ELR (cell line): ENCODE measurements at places on chromosomes 12 and 14.
A peak's percentile ranks its signal among the peaks of the same experiment; 100 is the strongest.

GRCh38 chr12:116408489-116409250, 131.2 kb upstream of the MED13L start:
- no peak for DNase-seq

DNA sequence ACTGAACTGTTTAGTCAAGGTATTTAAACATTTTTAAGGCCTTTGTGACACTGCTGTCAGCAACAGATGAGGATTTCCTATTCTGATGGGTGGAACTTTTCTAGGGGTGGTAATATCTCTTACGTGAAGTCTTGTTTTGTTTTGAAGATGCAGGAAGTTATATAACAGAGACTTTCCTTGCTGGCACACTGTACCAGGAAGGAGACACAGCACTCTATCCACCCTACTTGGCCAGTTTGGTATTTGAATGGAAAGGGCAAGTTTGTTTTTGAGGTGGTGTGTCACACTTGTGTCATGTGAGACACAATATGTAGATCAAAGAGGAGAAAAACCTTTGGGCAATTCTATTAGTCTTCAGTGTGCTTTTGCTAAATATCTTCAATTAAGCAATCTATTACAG, 51.6 kb upstream of the SRP54 start:
- DNase-seq: peak; percentile 27

- DNase-seq: no peak
Measured at GRCh38 chr14:106487600-106487999, 961.2 kb downstream of the TMEM121 start.

DNA sequence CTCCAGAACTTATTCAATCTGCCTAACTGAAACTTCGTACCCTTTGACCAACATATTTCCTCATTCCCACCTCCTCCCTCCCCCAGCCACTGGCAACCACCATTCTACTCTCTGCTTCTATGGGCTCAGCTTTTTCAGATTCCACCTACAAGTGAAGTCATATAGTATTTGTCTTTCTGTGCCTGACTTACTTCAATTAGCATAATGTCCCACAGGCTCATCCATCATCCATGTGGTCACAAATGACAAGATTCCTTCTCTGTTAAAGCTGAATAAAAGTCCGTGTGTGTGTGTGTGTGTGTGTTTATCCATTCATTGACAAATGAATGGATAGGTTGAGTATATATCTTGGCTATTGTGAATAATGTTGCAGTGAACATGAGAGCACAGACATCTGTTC, 1.3 kb upstream of the C14orf39 start:
- no peak for DNase-seq

DNA sequence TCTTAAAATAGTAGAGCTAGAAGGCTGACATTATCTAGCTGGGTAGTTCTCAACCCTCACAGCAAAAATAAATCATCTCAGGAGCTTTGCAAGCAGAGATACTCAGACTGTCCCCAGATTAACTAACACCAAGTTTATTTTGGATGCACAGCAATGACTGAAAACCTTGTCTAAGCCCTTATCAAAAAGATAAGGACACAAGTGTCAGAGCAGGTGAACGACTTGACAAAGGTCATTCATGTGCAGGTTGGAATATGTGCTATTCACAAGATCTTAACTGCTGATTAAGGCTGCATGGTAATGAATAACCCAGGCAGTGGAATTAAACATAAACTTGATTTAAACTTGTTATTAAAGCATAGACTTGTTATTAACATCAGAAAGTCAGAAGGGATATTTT, 246.6 kb downstream of the BTG1 start:
- no peak for DNase-seq

- no peak for DNase-seq
Measured at GRCh38 chr14:82536566-82536965, 1002.9 kb upstream of the SEL1L start.

GRCh38 chr12:70354787-70355186, 11.3 kb upstream of the KCNMB4 start:
- DNase-seq: no peak

DNA sequence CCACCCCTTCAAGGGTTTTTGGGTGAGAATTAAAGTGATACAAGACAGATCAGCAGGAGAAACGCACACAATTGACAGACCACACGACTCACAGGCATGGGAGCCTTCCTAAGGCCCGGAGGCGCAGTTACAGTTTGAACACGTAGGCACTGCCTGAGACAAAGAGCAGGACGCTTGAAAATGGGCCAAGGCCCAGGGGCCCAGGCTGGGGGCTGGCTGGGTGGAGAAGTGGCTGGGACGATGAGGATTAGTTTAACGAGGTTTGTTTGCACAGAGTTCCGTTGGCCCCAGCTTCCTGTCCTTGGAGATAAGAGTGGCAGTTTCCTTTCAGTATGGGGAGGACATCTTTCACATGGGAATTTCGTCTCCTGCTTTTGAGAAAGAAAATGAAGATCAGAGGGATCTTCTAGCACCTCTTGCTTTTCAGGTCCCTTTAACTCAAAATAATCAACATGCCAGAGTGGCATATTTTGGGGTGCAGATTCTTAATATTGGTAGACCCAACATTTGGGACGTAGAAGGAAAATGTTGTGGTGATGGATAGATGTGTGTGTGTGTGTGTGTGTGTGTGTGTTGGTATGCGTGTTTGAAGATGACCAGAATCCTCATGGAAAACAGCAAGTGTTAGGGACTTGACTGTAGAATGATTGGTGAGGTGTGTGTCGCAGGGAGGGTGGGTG, 44.6 kb downstream of the DLK1 start:
- DNase-seq: no peak

DNA sequence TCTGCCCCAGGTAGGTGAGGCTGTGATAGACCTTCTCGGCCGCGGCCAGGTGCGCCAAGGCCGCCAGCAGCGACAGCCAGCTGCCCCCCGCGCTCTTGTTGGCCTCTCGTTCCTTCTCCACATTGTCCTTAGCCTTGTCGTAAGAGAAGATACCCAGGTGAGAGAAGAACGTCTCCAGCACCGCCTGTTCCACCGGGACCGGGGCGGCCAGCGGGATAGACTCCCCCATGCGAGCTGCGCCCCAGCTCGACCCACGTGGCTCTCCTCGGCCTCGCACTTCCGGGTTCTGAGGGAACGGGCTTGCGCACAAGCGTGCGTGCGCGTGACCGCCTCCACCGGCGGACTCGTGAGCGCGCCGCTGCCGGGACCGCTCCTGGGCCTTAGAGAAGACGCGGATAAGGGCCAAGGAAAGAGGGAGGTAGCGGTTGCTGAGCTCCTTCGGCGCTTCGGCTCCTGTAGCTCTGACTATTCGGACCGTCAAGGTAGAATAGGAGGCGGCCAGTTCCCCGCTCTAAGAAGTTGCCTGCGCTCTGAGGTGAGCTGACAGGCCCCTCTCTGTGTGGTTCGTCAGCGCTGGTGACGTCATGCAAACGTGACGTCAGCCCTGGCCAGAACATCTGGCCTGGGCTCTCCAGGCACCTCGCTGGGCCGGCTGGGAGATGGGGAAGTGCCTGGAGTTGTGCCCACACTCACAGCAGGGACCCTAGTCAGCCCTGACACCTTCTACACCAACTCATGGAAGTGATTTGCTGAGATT, at the start of gene KICS2:
Gene KICS2, minus strand, starts transcription at position 288 of the 757 bp plus-strand sequence. Its CDS starts 59 bp downstream, at position 229.
- DNase-seq: peak; percentile 96
